ENCODE measurements at places on chromosomes 2 and 18.

DNA sequence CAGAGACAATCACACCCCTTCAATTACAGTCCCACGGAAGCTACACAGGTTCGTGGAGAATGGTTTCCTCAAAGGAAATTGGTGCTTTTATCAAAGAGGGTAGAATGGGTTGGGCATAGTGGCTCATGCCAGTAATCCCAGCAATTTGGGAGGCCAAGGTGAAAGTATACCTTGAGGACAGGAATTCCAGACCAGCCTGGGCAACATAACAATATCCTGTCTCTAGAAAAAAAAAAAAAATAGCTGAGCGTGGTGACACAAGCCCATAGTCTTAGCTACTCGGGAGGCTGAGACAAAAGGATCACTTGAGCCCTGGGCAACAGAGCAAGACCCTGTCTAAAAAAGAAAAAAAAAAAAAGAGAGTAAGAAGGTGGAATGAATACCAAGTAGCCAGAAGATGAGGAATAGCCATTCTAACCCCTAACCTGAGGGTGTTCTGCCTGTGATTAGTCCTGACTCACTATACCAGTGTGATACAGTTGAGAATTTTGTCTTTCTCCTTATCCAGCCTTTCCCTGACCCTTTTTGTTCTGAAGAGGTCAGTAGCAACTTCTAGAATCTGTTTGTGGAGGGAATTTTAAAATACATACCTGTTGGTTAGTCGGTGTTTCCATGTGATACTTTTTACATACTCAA lies 283.2 kb downstream of the MREG start:
- no peak for DNase-seq

GRCh38 chr2:152200565-152201465 lies 25.3 kb upstream of the STAM2 start:
- no peak for DNase-seq

GRCh38 chr2:215919624-215920243 lies 93.6 kb downstream of the MREG start:
- no peak for DNase-seq

DNA sequence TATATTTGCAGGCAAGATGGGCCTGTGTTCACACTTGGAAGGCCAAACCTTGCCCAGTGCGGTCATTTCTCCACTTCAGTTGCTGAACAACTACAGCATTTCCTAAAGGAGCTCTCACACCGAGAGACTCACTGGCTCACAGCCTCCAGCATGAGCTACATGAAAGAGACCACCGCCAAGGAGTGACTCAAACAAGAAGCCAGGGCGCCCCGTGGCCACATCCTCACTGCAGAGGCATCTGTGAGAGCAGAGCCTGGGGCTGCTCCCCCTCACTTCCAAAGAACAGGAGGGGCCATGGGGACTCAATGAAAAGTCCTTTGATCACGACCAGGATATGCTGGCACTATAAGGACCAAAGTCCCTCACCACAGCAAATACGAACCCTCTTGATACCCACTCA lies 50.0 kb downstream of the TMEM163 start:
- no peak for DNase-seq

DNA sequence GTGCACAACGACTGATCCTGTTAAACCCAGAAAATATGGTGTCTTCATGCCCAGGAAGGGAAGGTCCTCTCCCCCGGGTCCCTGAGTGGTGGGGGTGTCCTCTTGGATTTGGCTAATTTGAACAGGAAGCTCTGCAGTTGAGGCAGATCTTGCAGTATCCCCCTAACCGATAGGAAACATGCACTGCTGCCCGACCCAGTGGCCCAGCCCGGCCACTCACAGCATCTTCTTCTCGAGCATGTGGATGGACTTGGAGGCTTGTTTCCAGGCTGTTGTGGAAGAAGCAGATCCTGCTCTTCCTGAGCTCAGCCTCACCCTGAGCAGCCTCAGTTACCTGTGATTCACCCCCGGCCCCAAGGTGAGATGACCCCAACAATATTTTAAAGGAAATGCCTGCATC lies 46.4 kb upstream of the ASB1 start:
- DNase-seq, result no peak

DNA sequence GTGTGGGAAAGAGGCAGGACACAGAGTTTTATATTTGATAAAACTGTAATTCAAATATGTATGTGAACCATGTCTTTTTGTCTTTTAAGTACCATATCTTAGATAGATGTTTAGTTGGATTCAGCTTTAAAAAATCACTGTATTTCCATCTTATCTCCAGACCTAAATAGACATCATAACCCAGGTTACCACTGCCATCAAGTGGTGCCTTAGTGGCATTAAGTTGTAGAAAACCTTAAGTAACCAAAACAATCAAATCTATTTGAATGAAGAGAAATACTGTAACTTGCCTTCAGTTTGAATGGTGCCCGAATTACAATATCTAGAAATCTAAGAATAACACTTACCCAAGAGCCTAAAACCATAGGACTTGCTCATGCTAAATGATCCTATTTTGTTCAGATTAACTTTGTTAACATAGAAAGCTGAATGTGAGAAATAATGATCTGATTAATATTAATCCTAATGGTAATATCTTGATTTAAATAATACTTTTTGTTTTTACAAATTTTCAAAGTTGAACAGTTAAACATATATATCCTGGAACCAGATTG lies 92.5 kb upstream of the MAP2 start:
- DNase-seq, result no peak

DNA sequence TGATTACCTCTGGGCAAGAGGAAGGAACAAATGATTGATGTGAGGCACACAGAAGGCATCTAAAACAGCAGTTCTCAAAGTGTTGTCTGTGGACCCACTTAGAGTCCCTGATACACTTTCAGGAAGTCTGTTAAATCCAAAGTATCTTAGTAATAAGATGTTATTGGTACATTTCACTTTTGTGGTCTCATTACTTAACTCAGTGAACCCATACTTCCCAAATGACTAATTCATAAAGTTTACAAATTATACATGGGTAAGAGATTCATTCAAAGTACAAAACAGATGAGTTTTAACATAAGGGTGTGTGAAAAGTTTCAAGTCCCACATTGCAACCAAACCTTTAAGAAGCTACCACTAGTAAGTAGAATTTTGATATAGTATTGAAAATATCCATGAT lies 440.5 kb downstream of the NUP35 start:
- DNase-seq, result no peak

DNA sequence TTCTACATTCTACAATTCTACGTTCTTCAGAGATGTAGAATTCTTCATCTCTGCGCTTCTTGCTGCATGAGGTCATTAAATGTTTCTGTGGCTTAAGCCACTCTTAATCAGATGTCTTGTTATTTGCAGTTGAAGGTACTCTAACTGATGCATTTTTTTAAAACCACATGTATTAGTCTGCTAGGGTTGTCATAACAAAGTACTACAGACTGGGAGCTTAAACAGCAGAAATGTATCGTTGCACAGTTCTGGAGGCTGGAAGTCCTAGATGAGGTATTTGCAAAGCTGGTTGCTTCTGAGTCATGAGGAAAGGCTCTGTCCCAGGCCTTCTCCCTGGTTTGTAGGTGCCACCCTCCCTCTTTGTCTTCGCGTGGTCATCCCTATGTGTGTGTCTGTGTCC lies 176.3 kb upstream of the GLI2 start:
- no peak for DNase-seq

- no peak for DNase-seq
Observed at GRCh38 chr2:234271338-234271737, 220.8 kb downstream of the SPP2 start.

- no peak for DNase-seq
Observed at GRCh38 chr2:105373344-105373781, 25.5 kb downstream of the FHL2 start.
